Left forelimb (tissue), 1 donor: ENCODE measurements at places on chromosomes 4 and X.

- DNase-seq = no peak
Measured at GRCh38 chrX:132532097-132532496, 43.3 kb upstream of the MBNL3 start.

DNA sequence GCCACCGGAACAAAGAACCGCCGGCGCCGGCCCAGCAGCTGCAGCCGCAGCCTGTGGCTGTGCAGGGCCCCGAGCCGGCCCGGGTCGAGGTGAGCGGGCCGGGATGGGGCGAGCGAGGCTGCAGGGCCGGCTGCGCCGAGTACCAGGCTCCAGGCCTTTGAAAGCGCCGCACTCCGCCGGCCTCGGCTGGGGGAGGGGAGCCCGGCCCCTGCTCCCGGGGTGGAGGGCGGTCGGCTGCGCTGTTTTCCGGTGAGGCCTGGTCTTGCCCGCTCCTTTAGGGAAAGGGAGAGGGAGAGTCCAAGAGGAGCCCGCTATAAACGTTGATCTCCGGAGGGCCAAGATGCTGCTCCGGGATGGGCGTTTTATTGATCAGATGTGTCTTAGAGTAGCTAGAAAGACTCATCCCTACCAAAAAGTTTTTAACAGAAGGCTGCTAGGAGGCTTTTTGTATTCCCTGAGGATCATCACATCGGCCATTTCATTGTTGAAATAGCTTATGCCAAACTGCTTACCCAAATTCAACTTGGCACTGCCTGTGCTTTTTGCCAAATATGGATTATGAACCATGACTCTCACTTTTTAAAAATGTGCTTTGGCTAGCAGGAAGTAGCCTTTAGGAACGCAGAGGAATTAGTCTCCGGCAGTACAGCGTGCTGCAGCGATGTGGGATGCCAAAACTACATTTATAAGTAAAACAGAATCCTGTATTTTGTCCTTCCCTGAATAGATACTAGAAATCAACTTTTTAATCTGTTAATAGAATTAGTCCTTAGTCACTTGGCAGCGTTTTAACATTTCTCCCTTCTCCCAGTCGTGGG is 760 bp downstream of the TMEM165 start:
- peak; percentile 84 for DNase-seq

DNA sequence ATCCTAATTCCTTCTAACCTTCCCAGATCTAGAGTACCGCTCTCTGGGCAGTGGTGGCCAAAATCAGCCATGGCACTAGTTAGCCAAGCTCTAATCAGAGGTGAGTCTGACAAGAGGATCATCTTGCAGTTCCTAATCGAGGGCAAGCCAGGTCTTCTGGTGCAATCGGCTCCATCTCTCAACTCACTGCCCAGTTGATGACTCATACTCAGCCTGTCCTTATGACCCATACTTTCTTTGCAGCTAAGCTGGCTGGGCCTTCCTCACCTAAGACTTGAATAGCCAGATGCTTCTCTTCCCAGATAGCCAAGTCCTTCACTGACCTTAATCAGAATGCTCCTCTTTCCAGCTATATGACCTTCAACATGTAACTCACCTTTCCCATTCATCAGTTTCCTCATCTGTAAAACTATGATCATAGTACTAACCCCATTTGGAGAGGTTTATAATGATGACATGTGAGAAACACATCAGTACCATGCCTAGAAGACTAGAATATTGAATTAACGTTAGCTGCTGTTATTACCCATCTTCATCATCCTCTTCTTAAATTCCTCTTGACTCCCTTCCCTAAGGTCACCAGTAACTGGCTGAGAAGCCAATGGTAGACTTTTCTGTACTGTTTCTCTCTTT is 57.1 kb downstream of the RELL1 start:
- no peak for DNase-seq

DNA sequence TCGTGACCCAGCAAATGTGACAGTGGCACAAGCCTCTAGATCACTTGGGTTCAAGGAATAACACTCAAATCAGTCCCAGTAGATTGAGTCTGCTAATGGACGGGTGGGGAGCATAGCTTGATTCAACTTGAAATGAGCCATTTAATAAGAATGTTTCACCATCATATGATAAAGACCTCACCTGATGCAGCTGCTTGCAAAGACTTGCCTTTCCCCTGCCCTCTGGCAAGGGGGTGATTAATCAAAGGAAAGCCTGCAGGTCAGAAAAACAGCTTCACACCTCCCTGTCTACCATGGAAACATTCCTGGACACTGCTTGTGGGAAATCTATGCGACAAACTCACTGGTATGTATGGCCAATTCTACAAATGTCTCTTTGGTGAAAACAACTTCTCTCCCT is 54.5 kb downstream of the CD99L2 start:
- DNase-seq = no peak

DNA sequence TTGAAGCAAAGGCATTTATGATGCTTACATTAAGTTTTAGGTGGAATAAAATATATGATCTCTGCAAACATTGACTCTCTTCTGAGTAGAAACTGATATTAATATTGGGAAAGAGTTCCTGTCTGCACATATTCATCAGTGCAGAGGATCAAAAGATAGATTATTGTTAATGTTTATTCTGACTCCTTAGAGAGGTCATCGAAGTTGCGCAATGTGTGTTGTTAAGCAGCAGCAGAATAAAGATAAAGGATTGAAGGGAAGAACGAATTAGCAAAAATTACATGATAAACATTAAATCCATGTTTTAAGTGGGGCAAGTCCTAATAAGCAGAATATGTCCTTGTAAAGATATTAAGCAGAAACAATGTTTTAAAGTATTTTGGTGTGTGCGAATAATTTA is 72.6 kb upstream of the MBNL3 start:
- DNase-seq = no peak
